Right cardiac atrium (tissue), 5 donors: ENCODE measurements at places on chromosomes 2 and 18. TPM values are rescaled to one million over a fixed set of nuclear protein-coding genes. Genes with fewer than 3 reads are reported as not detected.

DOK6 gene
- 12.4 TPM for total RNA-seq

DYNAP gene
- total RNA-seq, result not detected

- no peak for DNase-seq
Measured at GRCh38 chr2:66317268-66317890, 117.5 kb upstream of the MEIS1 start.

MRPL19 gene
- total RNA-seq, result 49.2 TPM

DNA sequence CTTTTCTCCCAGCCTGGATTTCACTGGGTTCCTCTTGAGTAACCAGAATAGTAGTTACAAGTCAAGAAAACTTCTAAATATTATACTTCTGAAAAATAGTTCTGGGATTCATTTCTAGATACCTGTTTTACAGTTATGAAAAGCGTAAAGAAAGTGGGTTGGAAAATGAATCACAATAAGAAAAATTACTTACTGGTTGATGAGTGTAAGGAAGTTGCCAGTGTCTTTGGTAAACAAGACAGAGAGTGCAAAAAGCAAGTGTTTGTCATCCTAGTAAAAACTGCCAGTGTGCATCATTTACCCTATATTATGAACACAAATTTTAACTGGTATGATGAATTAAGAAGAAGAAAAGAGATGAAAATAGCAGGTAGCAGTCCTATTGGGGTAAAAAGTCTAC, 88.9 kb downstream of the R3HDM1 start:
- no peak for DNase-seq

GATA6 gene
- 85.8 TPM for total RNA-seq

- DNase-seq, result no peak
Measured at GRCh38 chr18:55289775-55290174, 298.2 kb downstream of the TCF4 start.

GPR35 gene
- total RNA-seq, result 1.4 TPM

- no peak for DNase-seq
Measured at GRCh38 chr2:230052299-230052698, 16.4 kb downstream of the SLC16A14 start.

RNF125 gene
- 1.7 TPM for total RNA-seq

DNA sequence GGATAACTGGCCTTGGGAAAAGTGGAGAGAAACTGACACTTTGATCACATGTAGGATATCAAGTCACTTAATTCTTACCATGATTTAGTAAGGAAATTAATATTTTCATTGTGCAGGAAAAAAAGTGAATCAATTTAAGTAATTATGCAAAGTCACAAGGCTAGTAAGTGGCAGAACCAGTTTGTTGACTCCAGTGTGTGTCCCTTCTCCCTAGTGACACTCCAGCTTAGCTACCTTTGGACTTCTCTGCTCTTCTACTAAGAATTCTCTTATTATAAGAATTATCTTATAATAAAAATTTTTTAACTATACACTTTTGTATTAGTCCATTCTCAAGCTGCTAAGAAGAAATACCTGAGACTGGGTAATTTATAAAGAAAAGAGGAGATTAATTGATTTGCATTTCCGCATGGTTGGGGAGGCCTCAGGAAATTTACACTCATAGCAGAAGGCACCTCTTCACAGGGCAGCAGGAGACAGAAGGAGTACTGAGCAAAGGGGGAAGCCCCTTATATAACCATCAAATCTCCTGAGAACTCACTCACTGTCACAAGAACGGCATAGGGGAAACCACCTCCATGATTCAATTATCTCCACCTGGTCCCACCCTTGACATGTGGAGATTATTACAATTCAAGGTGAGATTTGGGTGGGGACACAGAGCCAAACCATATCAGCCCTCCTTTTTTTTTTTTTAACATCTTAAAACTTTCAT, 13.6 kb downstream of the COL4A4 start:
- DNase-seq, result no peak

DNA sequence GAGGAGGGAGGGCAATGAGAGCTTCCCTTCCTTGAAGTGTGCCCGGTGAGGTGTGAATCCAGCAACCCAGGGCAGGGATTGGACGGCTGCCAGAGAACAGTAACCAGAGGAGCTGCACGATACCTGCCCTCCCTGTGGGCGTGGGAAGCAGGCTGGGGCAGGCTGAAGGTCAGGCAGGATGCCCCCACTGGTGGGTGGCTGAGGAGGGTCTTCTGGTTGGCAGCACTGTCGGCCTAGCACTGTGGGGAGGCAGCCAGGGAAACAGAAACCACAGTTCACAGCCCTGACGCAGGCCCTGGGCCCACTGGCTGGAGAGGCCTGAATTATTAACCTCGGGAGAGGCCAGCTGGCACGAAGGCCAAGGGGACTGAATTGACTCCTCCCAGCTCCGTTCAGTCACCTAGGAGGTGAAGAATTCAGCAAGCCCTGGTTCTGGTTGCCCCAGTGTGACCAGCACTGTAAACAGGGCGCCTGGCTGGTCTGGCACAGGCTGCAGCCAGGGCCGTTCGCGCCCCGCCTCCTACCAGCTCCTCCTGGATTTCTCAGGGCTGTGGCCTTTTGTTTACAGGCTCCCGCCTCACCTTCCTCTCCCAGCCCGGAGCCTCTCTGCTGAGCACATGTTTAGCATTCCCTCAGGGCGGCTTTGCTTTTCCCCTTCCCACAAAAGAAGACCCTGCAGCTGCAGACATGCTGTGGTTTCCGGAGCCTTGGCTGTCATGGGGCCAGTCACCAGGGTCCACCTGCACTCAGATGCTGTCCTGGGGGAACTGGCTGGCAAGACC, 97.8 kb downstream of the B3GNT2 start:
- peak; percentile 44 for DNase-seq

DNA sequence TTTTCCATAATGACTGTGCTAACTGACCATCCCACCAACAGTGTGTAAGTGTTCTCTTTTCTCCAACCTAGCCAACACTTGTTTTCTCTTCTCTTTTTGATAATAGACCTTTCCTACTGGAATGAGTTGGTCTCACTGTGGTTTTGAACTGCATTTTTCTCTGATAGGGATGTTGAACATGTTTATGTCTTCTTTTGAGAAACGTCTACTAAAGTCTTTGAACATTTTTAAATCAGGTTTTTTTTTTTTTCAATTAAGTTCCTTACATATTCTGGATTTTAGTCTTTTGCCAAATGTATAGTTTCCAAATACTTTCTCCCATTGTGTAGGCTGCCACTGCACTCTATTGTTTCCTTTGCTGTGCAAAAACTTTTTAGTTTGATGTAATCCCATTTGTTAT, 405.5 kb upstream of the FIGN start:
- no peak for DNase-seq

DNA sequence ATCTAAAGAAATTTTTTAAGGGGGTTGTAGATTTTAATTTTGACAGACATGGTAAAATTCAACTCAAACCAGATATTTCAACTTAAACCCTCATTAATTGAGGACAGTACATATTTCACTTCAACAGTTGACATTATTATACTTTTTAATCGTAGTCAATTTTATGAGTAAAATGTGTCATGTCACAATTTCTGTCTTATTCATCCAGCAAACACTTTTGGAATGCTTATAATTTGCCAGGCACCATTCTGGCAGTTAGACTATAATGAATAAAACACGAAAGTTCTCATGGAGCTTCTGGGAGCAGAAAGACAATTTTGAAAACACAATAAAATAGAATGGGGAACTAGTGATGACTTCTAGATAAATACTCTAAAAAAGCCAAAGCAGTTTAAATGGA, 1094.8 kb downstream of the SUCLG1 start:
- no peak for DNase-seq

TGIF1 gene
- 13.3 TPM for total RNA-seq

DES gene
- total RNA-seq, result 10,932 TPM

BMPR2 gene
- 57.4 TPM for total RNA-seq

NTSR2 gene
- not detected for total RNA-seq

GRCh38 chr2:100581277-100581612, 18.5 kb downstream of the PDCL3 start:
- DNase-seq, result no peak

DNA sequence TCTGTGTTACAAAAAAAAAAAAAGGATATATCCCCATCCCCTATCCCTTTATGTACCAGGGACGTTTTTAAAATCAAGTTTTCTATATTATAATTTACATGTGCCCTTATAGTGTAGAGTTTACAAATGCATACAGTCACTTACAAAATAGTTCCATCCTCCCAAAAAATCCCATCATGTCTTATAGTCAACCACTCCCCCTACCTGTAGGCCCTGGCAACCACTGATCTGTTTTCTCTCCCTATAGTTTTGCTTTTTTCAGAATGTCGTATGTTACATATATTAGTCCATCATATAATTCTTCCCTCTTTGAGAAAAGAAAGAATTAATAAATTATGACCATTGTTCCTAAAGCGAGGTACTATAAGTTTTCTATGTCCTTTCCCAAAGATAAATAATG, 17.8 kb downstream of the CFAP210 start:
- DNase-seq, result no peak

ABI2 gene
- 75.4 TPM for total RNA-seq

- DNase-seq, result no peak
Measured at GRCh38 chr2:172351586-172351985, 75.8 kb upstream of the ITGA6 start.

DNA sequence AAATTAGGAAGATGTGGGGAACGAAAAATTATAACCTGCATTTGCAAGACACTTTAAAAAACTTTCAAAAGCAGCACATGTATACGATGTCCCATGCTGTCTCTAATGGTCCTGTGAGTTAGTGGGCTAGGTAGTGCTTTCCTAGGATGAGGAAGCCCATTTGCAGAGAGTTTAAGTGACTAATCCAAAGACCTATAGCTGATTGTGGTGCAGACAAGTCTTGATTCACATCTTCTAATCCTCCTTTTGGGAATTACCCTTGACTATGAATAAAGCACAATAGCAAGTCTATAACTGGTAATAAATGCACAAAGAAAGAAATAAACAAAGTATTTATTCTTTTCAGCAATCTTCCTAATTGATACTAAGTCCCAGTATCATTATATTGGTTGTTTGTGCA, 234.6 kb upstream of the FANCL start:
- DNase-seq, result no peak

GRCh38 chr2:30433541-30434299, 13.3 kb upstream of the LCLAT1 start:
- DNase-seq, result no peak

ACVR1C gene
- 0.69 TPM for total RNA-seq

XDH gene
- 0.29 TPM for total RNA-seq

GRCh38 chr18:44392933-44393332, 287.8 kb upstream of the SETBP1 start:
- no peak for DNase-seq

GRCh38 chr18:48364146-48364545, 45.0 kb downstream of the ZBTB7C start:
- DNase-seq, result no peak

- DNase-seq, result peak; percentile 13
Measured at GRCh38 chr2:145012214-145012670, 492.3 kb upstream of the ZEB2 start.

DNA sequence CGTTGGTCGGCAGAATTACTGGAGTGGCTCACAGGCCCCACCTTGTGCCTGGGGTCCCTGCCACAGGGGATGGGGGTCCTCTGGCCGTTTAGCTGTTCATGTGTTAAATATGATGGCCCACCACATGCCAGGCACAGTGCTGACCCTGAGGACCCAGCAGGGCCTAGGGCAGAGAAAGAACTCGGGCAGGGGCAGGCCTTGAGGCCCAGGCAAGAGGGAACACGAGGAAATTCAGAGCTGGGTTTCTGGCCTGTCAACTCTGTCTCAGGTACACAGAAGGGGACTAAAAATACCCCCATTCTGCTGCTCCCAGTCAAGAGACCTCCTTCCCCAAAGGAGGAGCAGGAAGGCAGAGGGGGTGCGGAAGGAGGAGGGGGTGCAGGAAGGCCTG, 66.2 kb downstream of the DNMT3A start:
- DNase-seq, result no peak

GRCh38 chr18:79552140-79552631, 127.4 kb upstream of the CTDP1 start:
- DNase-seq, result no peak

DNA sequence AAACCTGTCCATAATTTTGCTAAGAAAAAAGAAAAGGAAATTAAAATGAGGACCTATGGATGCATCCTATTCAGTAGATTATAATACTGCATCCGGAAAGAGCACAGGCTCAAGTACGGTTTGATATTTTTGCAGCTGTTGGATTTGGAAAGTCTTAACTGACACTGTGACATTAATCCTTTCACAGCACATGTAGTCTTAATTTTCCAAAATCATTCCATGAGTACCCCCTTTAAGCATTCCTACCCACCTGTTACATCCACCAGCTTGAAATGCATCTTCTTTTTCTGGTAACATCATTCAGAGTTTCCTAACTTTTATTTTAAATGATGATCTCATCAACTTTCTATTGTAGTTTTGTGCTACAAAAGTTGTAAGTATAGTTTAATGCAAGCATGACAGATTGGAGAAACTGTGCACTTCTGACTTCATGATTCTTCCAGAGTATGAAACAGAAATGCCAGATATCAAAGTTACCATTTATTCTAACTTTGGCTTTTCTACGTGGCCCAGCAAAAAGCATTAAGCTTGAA, 113.5 kb downstream of the ESCO1 start:
- DNase-seq, result no peak

GRCh38 chr2:119387381-119388129, 20.8 kb downstream of the DBI start:
- DNase-seq, result peak; percentile 87

KCNF1 gene
- 0.45 TPM for total RNA-seq

GRCh38 chr18:2412281-2412680, 159.0 kb downstream of the METTL4 start:
- no peak for DNase-seq

DNA sequence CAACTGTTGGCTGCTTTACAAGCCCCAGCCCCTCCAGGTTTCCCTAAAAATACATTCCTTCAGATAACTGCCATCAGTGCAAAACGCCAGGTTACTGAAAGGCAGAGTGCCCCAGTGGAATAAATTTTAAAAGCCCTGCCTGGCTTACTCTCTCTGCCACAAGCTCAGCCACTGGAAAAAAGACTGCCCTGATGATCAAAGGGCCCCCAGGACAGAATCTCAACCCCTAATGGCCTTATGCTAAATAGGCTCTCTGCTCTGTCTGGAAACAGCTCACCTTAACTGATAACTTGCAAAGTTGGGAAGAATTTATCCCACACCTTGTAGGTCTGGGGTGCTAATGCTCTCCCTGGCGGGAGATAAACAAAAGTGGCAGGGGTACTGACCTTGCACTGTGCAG, 33.9 kb downstream of the CFAP53 start:
- DNase-seq, result no peak

C2orf66 gene
- total RNA-seq, result not detected
